CD4-positive, alpha-beta memory T cell (primary cell): ENCODE measurements at places on chromosomes 12 and 14. TPM values are rescaled to one million over a fixed set of nuclear protein-coding genes. Genes with fewer than 3 reads are reported as not detected.

The SDR9C7 gene
- not detected for polyA plus RNA-seq

DNA sequence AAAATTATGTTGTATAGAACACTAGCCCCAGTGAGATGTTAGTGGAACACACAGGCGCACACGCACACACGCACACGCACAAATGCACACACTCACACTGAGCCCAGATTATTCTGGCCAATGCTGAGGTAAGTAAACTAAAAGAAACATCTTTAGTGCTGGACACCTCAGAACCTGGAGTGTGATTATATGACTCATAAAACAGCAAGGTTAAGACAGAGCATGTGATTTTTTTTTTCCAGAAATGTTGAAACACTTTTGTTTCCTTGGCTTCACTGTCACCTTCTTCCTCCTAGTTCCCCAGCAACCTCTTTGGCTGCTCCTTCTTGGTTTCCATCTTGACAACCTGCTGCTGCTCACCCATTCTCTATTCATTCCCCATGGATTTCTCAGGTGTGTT, 141.0 kb upstream of the ALG10B start:
- DNase-seq = no peak

DNA sequence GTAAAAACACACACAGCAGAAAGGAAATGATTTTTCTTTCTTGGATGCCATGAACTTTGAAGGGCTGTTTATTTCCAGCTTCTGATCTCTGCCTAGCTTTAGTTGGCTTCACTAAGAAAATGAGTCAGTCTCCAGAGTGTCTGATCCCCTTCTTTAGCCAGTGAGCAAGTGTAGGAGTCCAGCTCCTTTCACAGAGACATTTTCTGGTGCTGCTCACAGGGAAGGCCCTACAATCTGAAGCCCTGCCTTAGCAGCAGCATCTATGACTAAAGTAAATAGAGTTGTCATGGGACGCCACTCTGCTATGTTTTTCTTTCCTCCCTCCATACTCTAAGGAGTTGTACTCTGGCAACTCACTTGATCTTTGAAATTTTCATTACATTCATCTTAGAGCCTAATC, 103.5 kb downstream of the RPAP3 start:
- DNase-seq = no peak

- no peak for DNase-seq
These were observed 32.4 kb upstream of the ULK1 start for GRCh38 chr12:131862084-131862441.

The WDHD1 gene
- polyA plus RNA-seq = 1.4 TPM

The ACRBP gene
- not detected for polyA plus RNA-seq

DNA sequence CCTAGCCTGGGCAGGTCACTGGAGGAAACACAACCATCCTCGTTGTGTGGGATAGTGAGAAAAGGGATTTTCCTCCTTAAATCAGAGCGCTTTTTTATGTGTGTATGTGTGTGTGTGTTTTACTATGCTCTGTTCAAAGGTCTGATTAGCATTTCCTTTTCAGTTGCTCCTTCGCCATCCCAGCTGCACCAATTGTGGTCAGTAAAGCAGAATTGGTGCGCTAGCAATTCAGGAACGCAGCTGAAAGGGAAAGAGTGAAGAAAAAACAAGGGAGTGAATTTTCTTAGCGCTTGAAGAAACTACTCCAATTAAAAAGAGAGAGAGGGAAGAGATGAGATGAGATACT, 173.3 kb upstream of the PARP11 start:
- no peak for DNase-seq

- no peak for DNase-seq
These were observed 25.8 kb downstream of the NR1H4 start for GRCh38 chr12:100499416-100499815.

- DNase-seq = no peak
These were observed 49.1 kb downstream of the KCNA1 start for GRCh38 chr12:4958697-4959375.

DNA sequence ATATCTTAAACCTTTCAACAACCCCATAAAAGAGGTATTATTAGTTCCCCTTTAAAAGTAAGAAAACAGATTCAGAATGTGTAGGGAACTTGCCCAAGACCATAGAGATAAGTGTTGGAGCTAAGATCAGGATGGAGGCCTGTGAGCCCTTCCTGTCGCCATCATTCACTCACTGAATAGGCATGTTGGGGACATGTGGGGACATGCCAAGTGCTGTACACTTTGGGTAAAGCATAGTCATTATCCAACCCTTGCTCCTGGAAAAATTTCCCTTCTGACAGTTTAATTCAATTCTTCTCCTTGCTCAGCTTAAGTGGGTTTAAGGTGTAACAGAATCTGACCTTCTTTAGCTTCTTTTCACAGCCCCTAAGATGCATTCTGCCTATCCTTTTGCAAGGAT, 28.0 kb upstream of the C12orf42 start:
- DNase-seq = no peak

- DNase-seq = no peak
These were observed 628.9 kb upstream of the TBX3 start for GRCh38 chr12:115312901-115313300.

GRCh38 chr14:20295067-20295466, 10.7 kb downstream of the TTC5 start:
- no peak for DNase-seq

The ACSM4 gene
- polyA plus RNA-seq = not detected

The SLC4A8 gene
- polyA plus RNA-seq = 0.14 TPM

The FAM90A1 gene
- 0.10 TPM for polyA plus RNA-seq

- DNase-seq = no peak
These were observed 34.5 kb downstream of the RTN1 start for GRCh38 chr14:59836116-59836515.

The SERPINA1 gene
- not detected for polyA plus RNA-seq

The CLEC14A gene
- not detected for polyA plus RNA-seq

The PIK3C2G gene
- polyA plus RNA-seq = not detected

The CLEC6A gene
- polyA plus RNA-seq = not detected

GRCh38 chr14:69152181-69152901, 578 bp downstream of the DCAF5 start:
- peak; percentile 82 for DNase-seq

The CIROP gene
- not detected for polyA plus RNA-seq

DNA sequence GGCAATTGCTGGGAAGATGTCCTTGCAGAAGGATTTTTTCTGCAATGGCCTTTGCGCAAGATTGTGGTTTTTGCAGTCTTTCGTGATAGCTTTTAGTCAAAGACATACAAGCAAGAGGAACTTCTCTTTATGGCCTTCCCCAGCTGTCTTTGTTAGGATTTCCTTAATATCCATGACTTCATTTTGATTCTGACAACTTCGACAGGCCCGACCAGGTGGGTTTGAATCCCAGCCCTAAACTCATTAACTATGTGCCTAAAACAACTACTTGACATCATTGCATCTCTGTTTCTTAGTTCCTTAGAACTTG, 13.3 kb upstream of the VRK1 start:
- DNase-seq = no peak

- DNase-seq = no peak
These were observed 284.2 kb upstream of the SOX5 start for GRCh38 chr12:24233519-24234246.

DNA sequence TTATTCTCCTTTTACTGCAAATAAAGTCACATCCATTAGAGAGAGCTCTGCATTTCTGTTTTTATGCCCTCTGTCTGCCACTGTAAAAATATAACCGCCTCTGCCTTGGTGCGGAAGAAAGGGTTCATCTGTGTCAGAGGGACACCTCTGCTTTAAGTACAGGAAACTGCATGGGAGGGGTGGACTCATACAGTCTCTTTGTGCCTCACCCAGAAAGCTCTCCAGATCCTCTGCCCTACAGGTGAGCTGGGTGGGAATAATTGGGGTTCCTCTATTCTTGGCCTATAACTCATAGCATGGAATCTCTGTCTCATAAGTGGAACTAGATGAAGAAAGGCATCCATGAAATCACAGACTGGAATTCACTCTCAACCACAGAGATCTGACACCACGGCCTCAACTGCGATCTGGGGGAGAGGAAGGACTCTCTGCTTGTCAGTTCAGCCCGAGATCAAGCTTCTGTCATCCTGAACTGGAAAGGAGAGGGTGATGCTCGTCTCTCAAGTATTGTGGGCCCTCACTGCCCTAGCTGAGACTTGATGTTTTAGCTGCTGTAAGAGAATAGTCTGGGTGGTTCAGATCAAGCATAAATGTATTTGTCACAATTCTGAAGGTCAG, 702.3 kb downstream of the TMEM121 start:
- peak; percentile 53 for DNase-seq

The SLC7A7 gene
- 0.75 TPM for polyA plus RNA-seq
